Stimulated activated CD4-positive, alpha-beta T cell treated with anti-CD3 and anti-CD28 coated beads, Interleukin-12 subunit alpha, Interleukin-12 subunit beta, amount 100 ng/mL, for 48 hours (primary cell): ENCODE measurements at places on chromosomes 3 and 15.

DNA sequence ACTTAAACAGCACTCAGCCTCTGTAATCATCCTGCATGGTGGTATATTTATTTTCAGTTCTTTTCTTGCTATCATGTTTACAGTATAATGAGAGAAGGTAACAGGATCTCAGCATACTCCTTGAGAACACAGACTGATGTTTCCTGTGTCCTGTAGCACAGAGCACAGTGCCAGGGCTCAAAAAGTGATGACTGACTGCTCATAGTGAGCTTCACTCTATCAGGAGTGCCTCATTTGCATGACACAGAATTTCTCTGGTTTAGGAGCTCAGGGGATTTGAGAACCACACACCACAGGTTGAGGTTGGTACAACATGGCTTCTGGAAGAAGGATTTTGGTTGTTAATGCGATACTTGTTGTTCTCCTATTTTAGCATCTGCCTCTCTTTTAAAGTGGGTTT lies 68.5 kb upstream of the SLC2A2 start:
- DNase-seq, result no peak

DNA sequence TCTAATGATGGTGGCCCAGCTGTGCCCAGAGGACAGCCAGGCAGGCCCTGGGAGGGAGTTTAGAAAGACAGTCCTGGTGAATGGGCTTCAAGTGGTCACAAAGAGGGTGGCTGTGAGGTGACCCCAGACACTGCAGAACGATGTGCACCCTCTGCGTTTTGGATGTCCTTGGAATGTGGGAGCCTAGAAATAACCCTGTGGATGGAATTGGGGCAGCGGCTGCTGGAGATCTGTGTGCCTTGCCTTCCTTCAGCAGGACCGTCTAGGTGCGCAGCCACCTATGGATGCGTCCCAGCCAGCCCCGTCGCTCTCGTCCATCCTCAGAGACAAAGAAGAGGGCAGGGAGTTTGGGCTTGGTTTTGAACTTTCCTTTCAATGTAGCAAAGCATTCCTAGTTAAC lies 46.5 kb downstream of the KLHL25 start:
- DNase-seq, result no peak

GRCh38 chr3:2441558-2441957 lies 342.9 kb downstream of the CNTN4 start:
- no peak for DNase-seq

DNA sequence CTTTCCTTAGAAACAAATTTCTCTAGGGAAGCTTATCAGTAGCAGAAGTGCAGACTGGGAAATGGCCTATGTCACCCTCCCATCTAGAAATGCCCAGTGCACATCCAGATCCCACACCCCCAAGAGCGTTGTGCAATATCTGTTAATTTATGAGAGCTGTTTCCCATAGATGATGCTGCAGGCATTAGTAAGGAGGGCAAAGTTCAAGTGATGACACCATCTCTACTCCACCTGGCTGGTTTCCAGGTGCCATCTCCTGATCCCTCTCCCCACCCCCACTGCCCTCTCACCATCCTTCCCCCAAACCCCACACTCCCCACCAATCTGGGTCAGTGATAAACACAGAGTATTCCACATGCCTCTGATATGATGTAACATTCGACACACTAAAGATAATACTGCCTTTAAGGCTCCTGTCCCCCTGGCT lies 39.4 kb downstream of the AGTR1 start:
- DNase-seq, result no peak

GRCh38 chr15:39756806-39757522 lies 25.7 kb downstream of the FSIP1 start:
- DNase-seq, result peak; percentile 45
